Right kidney (tissue), 9 donors: ENCODE measurements at places on chromosomes 5 and 9.

- no peak for DNase-seq
Observed at GRCh38 chr9:96674906-96675538, 19.9 kb upstream of the PRXL2C start.

DNA sequence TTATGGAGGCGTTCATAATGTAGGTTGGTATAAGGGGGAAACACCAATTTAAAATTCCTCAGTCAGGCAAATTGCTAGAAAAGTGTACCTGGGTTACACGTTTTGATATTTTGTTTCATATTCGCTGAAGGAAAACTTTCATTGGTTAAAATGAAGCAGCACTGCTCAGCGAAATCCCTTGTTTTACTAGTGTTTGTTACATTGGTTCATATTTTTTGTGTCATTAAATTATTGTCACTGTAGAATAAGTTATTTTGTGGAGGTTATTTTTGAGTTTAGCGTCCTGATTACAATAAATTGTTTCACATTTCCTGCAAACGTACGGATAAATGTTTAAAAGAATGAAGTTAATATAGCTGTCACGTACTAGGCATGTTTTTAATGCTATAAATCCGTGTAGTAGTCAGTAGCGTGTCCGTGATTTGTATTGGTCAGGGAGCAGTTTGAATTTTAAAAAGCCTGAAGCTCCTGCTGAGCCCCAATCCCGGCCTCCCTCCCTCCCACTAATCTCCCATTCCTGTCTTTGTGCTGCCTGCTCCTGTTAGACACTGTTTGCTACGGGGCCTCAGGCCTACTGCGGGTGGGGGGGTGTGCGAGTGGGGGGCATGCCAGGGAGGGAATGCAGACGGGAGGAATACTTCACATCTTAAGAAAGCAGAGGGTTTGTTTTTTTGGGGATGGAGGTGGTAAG lies 2.0 kb downstream of the NIPBL start:
- peak; percentile 25 for DNase-seq

- no peak for DNase-seq
Observed at GRCh38 chr9:92408747-92409478, 4.5 kb upstream of the OGN start.

DNA sequence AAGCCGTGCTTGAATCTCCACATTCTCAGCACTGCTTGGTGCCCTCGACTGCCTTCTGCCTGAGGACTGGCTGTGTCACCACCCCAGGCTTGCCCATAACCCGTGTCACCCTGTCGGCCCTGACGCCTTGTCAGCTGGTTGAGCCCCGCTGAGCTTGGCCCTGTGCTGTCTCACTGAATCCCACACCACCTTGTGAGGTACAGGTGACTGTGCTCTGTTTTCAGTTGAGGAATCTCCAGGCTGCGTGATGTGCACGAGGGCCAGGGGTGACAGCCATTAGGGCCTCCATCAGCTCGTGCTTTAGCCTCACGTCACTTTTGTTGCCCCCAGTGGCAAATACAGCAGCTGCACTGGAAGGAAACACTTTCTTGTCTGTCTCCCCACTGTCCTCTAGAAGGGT lies 90.7 kb downstream of the CACNA1B start:
- no peak for DNase-seq

DNA sequence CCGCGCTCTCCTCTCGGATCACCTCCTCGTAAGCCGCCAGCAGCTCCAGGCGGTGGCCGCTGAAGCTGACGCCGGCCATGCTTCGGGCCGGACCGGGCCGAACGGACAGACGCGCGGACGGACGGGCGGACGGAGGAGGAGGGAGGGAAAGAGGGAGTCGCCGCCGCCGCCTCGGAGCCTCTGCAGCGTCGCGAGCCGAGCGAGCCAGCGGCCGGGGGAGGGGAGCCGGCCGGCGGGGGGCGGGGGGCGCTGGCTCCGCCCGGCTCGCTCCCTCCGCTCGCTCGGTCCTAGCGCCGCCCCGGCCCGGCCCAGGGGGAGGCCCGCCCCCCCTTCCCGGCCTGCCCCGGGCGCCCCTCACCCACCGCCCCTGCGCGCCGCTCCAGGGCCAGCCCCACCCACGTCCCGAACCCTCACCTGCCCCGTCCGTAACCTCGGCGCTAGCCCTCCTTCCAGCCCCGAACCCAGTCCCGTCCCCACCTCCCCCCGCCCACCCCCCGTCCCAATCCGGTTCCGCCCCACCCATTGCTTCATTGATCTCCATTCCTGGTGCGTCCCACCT lies at the start of gene DBN1:
TSS of gene DBN1 (minus strand) at position 192 of the 559 bp plus-strand sequence. CDS start at position 79, 113 bp downstream.
- peak; percentile 77 for DNase-seq

- no peak for DNase-seq
Observed at GRCh38 chr9:133394687-133395271, 18.6 kb downstream of the STKLD1 start.

DNA sequence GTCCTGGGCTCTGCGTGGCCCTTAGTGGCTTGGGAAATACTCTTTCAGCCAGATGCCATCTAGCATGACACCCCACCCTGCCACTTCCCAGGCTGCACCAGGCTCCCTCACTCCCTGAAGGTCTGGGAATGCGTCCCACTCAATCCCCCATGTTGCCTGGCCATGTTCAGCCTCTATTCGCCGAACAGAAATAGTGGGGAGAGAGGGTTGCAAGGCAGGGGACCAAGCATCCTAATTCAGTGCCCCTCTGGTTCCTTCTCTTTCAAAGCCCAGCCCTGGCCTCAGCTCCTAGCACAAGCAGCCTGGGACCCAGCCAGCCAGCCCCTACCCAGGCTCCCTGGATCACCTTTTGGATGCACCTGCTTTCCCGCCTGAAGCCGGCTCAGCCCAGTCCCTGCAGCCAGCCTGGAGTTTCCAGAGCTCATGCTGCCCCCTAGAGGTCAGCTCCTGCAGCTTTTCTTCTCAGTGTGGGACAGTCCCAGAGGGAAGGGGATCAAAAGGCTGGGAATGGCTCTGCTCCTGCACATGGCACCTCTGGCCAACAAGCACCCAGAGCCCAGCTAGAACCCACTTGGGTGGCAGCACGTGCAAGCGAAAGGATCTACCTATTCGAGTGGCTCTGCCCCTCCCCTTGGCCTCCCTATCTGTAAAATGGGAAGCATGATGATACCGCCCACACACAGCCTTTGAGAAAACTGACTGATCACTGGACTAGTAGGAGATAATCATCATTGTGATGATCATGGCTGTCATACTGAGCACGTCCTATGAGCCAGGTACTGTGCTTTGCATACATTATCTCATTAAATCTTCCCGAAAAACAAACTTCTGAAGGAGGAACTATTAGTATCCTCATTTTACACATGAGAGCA lies 48.7 kb upstream of the C5orf58 start:
- peak; percentile 41 for DNase-seq

GRCh38 chr5:9042241-9042640 lies 503.6 kb downstream of the SEMA5A start:
- DNase-seq, result no peak

DNA sequence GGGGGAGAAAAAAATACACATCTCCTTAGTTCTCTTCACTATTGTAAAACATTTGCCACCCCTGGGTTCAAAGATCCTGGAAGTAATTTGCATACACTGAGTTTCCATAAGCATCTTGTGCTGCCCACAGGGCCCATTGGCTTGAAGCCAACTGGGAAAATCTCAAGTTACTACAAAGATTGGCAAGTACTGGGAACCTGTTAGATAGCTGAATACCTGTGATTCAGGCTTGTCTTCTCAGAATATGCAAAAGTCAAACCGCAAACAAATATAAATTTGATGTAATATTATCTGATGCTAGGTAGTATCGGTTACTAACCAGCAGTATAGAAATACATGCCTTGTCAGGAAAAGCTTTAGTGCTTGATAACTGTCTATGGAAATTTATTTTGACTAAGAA lies 156.9 kb upstream of the FST start:
- DNase-seq, result no peak

DNA sequence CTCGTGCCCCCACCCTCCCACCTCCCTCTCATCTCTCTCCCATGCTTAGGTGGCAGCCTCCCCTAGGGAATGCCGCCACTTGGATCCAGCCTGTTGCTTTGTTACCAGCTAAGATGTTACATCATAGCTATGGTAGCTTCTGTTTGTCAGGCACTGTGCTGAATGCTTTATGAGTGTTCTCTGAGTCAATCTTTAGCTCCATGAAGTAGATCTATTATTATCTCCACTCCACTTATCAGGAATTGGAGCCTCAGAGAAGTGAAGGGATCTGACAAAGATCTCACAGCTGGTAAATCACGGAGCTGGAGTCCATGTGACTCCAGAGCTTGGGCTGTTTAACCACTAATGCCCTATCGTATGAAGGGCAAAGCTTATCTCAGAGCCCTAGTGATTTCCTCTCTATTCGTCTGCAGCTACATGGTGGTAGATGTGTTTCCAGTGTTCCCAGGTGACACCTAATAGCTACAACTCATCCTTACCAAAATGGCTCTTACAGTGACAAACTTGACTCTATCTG lies 54.1 kb downstream of the GARNL3 start:
- no peak for DNase-seq

GRCh38 chr9:78365748-78366697 lies 69.1 kb downstream of the PSAT1 start:
- no peak for DNase-seq

GRCh38 chr5:138369261-138369660 lies 16.8 kb downstream of the KDM3B start:
- DNase-seq, result no peak

GRCh38 chr9:135589596-135590485 lies 28.3 kb downstream of the PAEP start:
- no peak for DNase-seq

DNA sequence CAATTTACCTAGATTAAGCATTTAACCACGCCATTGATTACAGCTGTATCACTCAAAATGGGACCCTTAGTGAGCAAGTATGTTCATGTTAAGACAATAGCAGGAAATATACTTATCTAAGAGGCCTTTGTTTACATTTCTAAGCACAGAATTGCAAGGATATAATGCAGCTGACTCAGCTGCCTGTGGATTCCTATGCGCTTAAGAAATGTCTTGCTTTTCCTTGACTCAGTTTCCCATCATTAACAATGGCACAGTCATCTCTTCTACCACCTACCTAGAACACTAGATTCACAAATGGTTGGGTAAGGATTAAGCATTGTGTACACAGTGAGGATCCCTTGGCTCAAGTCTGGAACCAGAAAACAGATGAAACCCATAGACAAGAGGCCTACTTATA lies 163.8 kb downstream of the TSSK1B start:
- no peak for DNase-seq
